Activated naive CD4-positive, alpha-beta T cell treated with Interleukin-2 at 50 U/mL for 16 hours (primary cell): ENCODE measurements at places on chromosomes 6 and 20.

DNA sequence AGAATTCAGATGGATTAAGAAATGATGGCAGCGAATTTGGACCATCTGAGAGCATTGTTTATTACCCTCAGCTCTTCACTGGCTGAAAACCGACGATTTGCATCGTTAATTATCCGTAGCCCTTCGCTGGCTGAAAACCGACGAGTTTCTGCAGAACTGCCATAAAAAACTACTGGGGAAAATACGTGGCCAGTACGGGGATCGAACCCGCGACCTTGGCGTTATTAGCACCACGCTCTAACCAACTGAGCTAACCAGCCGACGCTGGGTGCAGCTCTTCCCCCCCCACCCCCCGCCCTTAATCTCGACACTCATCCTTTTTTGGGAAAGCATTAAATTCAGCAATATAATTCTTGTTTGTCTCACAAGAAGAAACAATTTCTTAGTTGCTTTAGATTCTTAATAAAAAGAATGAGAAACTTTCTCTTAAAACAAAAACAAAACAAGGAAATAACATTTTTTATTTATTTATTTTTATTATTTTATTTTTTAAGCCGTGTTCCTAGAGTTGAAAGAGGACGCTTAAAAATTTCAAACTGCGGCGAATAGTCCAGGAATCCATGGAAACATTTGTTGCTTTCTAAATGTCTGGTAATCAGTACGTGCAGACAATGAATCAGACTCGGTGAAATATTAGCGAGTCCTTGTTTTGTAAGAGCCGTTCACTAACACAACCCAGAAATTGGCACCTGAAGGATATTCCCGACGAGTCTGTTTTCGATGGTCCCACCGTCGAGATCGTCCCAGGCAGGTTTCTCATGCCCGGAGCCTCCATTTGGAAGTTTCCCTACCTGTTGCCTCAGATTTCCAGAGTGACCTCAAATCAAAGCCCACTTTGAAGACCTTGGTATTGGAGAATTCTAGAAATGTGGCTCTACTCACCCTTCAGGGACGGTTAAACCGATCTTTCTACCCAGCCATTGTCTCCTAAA is 27.8 kb downstream of the PRSS16 start:
- DNase-seq, result no peak

- no peak for DNase-seq
Measured at GRCh38 chr6:110430236-110430635, 14.9 kb upstream of the DDO start.

- no peak for DNase-seq
Measured at GRCh38 chr6:45920819-45921511, 94.7 kb downstream of the CLIC5 start.

- no peak for DNase-seq
Measured at GRCh38 chr6:151310279-151310678, 70.5 kb downstream of the AKAP12 start.

GRCh38 chr20:52668626-52669025 is 303.5 kb upstream of the TSHZ2 start:
- no peak for DNase-seq

- no peak for DNase-seq
Measured at GRCh38 chr20:37359836-37360235, 13.9 kb downstream of the SRC start.

- DNase-seq, result no peak
Measured at GRCh38 chr6:127195833-127196232, 70.8 kb upstream of the RNF146 start.

GRCh38 chr6:96450082-96450769 is 71.4 kb upstream of the UFL1 start:
- no peak for DNase-seq

DNA sequence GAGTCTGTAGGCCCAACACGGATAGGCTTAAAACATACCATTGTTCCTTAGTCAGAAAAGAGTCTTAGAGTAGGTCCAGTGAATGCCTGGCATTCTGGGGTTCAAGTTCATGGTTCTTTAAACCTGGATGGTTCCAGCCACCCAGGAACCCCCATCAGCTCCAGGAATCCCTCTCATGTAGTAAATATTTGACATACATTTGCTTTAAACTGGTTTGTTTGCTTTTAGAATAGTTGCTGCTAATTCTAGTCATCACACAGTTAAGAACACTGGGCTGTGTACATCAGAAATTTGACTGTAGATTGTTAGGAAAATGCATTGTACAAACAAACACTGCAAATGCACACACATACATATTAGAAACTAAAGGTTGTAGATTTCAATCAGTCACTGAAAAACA is 30.6 kb upstream of the PBOV1 start:
- DNase-seq, result no peak

GRCh38 chr6:74333406-74333805 is 637.4 kb downstream of the CD109 start:
- DNase-seq, result no peak

DNA sequence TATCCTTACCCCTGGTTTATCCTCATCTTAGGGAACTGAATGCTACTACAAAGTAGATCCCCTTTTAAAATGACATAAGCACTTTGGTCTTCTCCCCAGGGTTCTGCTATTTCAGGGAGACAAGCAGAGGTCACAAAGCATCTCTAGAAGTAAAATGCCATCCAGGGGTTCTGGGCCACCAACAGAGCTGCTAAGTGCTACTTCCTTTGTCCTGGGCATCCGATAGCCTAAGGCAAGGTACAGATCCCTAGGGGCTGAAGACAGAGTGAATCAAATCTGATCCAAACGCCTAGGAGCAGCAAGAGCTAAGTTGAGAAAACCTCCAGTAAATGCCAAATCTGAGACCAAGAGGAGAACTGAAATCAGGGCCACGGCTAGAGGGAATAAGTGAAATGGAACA is 161.2 kb downstream of the PTPRT start:
- no peak for DNase-seq

DNA sequence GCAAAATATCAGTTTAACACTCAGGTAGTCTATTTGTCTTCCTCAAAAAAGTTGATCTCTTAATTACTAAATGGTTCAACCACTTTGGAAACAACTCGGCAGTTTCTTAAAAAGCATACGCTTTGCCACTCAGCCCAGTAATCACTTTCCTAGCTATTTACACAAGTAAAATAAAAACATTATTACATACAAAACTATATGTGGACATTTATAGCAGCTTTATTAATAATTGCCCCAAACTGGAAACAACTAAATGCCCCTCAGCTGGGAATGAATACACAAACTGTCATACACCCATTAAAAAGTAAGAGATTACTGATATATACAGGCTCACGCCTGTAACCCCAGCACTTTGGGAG is 7.4 kb downstream of the EEF1A1 start:
- no peak for DNase-seq

- no peak for DNase-seq
Measured at GRCh38 chr20:47067776-47068175, 173.1 kb downstream of the EYA2 start.

- DNase-seq, result no peak
Measured at GRCh38 chr6:125392682-125393081, 90.9 kb upstream of the HDDC2 start.

- DNase-seq, result no peak
Measured at GRCh38 chr6:36333171-36333895, 3.4 kb downstream of the BNIP5 start.

DNA sequence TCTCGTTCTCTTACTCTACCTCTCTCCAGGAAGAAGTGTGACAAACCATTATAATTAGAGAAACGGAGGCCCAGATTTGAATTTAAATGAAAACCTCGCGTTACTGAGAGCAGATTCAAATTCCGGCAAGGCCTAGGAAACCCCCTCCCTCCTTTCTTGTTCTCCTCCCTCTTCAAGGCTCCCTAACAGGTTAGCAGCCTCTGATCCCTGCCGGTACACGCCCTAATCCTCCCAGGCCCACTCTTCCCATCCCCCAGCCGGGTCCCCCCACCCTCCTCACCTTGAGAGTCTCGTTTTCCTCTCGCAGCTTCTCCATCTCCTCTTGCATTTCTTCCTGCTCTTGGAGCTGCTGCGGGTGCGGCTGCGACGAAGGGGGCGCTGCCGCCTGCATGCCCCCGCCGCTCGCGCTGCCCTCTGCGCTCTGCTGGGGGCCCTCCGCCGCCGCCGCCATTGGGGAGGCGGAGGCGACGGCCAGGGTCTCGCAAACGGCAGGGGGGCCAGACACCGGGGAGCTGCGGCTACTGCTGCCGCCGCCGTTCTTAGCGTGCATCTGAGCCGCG is 3.8 kb downstream of the MTCL3 start:
- DNase-seq, result no peak

DNA sequence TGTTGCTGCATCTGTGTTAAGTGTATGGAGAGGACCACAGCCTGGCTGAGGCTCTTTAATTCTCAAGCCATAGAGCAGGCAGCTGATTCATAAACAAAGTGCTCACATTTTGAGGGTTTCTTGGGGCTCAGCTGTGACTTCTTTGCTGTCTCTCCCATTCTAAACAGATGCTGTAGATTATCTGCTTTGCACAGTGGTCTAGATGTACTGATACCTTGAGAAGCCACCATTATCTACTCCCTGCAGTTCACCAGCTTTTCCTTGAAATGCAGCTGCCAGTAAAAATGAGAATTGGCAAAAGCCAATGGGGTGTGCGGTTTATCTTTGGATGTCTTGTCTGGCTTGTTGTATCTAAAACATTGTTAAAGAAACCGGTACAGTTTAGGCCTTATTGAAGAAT is 5.2 kb upstream of the CNR1 start:
- no peak for DNase-seq

DNA sequence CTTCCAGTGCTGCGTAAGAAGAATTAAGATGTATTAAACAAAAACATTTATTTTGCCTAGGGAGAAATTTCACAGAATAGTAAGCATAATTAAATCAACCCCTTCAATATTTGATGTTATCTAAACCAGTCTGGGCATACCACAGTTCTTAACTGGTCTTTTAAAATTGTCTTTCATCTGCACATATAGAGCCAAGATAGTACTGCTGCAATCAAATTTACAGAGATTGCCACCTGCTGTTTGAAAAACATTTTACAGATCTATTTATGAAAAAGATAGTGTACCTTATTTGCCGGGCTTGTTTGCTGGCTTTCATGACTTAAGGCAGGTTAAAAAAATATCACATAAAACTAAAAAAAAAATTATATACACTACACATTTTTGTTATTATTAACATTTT is 323.2 kb downstream of the ADGRB3 start:
- DNase-seq, result no peak

- no peak for DNase-seq
Measured at GRCh38 chr20:44772636-44773035, 27.0 kb downstream of the KCNK15 start.

GRCh38 chr6:147711476-147711875 is 203.0 kb downstream of the SAMD5 start:
- no peak for DNase-seq
